ENCODE measurements at places on chromosomes 16 and 17. TPM values are rescaled to one million over a fixed set of nuclear protein-coding genes. Genes with fewer than 3 reads are reported as not detected.
A peak's percentile ranks its signal among the peaks of the same experiment; 100 is the strongest.

Gene KCNH6
- 0.87 TPM for total RNA-seq

Gene CHST4
- not detected for total RNA-seq

Gene CCL17
- total RNA-seq: not detected

- no peak for DNase-seq
- H3K4me3 ChIP-seq: no peak overlapping the region
- H3K27ac ChIP-seq: no peak overlapping the region
- no peaks in the 10 kb centered on the region for H3K27me3 ChIP-seq
These were observed 50.9 kb upstream of the ZNF629 start for GRCh38 chr16:30837904-30838303.

Gene HSD17B1
- total RNA-seq: not detected

- peaks cover 35% of the 10 kb centered on the region for H3K36me3 ChIP-seq
- H3K4me3 ChIP-seq: no peak overlapping the region
- H3K4me1 ChIP-seq: no peaks in the 10 kb centered on the region
- no peaks in the 10 kb centered on the region for H3K27me3 ChIP-seq
These were observed 43.4 kb downstream of the MFSD11 start for GRCh38 chr17:76781056-76781982.

GRCh38 chr17:55344514-55344997, 77.1 kb downstream of the MMD start:
- no peak overlapping the region for H3K4me3 ChIP-seq
- no peaks in the 10 kb centered on the region for H3K27me3 ChIP-seq
- no peak overlapping the region for H3K27ac ChIP-seq
- H3K36me3 ChIP-seq: no peaks in the 10 kb centered on the region

DNA sequence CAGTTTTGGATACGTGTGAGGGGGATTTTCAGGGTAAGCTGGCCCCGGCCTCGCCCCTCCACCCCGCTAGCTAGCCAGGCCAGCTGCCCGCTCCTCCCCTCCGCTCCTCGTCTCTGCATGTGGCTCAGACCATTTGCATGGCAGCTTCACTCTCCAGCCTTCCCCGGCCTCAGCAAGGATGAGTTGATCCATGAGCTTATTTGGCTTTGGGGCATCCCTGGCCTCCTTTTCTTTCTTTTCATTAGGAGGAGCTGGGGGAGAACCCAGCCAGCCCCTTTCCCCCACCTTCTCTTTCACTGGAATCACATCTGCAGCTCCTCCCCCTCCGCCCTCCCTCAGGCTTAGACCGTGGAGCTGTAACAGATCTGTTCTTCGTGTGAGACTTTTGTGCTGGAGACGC, 30.7 kb downstream of the ELAC2 start:
- peaks cover 13% of the 10 kb centered on the region for H3K36me3 ChIP-seq
- peaks cover 5% of the 10 kb centered on the region for H3K4me1 ChIP-seq
- no peaks in the 10 kb centered on the region for H3K27me3 ChIP-seq
- no peak overlapping the region for H3K27ac ChIP-seq

Gene CHRNE
- total RNA-seq: not detected

- DNase-seq: peak; percentile 75
- H3K27ac ChIP-seq: peak overlapping the region; percentile 4
- peaks cover 39% of the 10 kb centered on the region for H3K36me3 ChIP-seq
- no peaks in the 10 kb centered on the region for H3K27me3 ChIP-seq
These were observed 8.5 kb downstream of the NAGPA start for GRCh38 chr16:5025171-5025632.

Gene PRKCB
- 19.7 TPM for total RNA-seq

GRCh38 chr17:31573861-31574260, 182.4 kb downstream of the RAB11FIP4 start:
- H3K27ac ChIP-seq: no peak overlapping the region
- H3K4me3 ChIP-seq: no peak overlapping the region
- no peaks in the 10 kb centered on the region for H3K27me3 ChIP-seq
- no peak for DNase-seq
- H3K36me3 ChIP-seq: peaks cover 10% of the 10 kb centered on the region

Gene DNAH17
- not detected for total RNA-seq

- H3K27me3 ChIP-seq: no peaks in the 10 kb centered on the region
- H3K4me1 ChIP-seq: no peaks in the 10 kb centered on the region
- no peak overlapping the region for H3K27ac ChIP-seq
- H3K4me3 ChIP-seq: no peak overlapping the region
- DNase-seq: no peak
These were observed 987 bp upstream of the SLC4A1 start for GRCh38 chr17:44268709-44269534.

Gene KRT20
- total RNA-seq: 121 TPM

DNA sequence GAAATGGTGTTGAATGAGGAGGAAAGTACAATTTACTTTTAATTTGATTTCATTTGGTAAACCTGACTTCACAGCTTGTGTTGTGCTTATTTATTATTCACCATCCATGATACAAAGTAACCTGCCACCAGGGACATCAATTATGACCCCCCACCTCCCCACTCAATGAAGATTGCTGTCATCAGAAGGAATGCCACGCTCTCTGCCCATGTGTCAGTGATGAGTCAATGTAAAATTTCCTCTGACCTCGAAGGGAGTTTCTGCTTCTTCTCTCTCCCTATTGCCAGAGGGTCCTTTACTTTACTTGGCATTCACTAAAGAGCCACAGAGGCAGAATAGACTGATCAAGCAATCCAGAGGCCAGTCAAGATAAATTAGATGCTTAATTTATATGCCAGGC, 759.7 kb downstream of the CDH11 start:
- DNase-seq: no peak
- no peak overlapping the region for H3K27ac ChIP-seq
- H3K27me3 ChIP-seq: no peaks in the 10 kb centered on the region
- no peak overlapping the region for H3K4me3 ChIP-seq

GRCh38 chr16:85568519-85568918, 44.6 kb upstream of the GSE1 start:
- H3K27ac ChIP-seq: peak overlapping the region; percentile 71
- H3K36me3 ChIP-seq: no peaks in the 10 kb centered on the region
- H3K27me3 ChIP-seq: no peaks in the 10 kb centered on the region
- H3K4me3 ChIP-seq: no peak overlapping the region
- peaks cover 84% of the 10 kb centered on the region for H3K4me1 ChIP-seq
- DNase-seq: peak; percentile 73

GRCh38 chr17:68599552-68600066, 1.6 kb downstream of the FAM20A start:
- H3K27ac ChIP-seq: peak overlapping the region; percentile 92
- H3K4me3 ChIP-seq: peak overlapping the region; percentile 66
- no peaks in the 10 kb centered on the region for H3K36me3 ChIP-seq
- H3K27me3 ChIP-seq: peaks cover 28% of the 10 kb centered on the region

- peaks cover 18% of the 10 kb centered on the region for H3K4me1 ChIP-seq
- no peak overlapping the region for H3K4me3 ChIP-seq
- no peaks in the 10 kb centered on the region for H3K36me3 ChIP-seq
- no peak overlapping the region for H3K27ac ChIP-seq
- H3K27me3 ChIP-seq: no peaks in the 10 kb centered on the region
These were observed 55.9 kb upstream of the PLCG2 start for GRCh38 chr16:81723098-81723723.

Gene HCRT
- not detected for total RNA-seq

DNA sequence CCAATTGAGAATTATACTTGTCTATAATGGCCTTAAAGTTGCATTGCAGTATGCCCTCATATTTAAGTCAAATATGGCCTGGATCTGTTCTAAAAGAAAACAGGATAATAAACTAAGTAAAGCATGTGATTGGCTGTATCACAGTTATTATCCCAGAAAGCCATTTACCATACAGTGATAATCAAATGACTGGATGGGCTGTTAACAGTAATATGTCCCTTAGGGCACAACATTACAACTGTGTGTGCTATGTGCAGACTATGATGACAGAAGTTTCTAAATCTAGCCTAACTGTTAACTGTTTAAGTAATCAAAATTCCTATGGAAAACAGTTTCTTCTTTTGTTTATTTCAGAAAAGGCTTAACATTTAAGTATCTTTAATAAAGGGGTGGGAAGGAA, 145.7 kb downstream of the STXBP4 start:
- peaks cover 7% of the 10 kb centered on the region for H3K4me1 ChIP-seq
- H3K27me3 ChIP-seq: no peaks in the 10 kb centered on the region
- H3K27ac ChIP-seq: no peak overlapping the region
- no peaks in the 10 kb centered on the region for H3K36me3 ChIP-seq

DNA sequence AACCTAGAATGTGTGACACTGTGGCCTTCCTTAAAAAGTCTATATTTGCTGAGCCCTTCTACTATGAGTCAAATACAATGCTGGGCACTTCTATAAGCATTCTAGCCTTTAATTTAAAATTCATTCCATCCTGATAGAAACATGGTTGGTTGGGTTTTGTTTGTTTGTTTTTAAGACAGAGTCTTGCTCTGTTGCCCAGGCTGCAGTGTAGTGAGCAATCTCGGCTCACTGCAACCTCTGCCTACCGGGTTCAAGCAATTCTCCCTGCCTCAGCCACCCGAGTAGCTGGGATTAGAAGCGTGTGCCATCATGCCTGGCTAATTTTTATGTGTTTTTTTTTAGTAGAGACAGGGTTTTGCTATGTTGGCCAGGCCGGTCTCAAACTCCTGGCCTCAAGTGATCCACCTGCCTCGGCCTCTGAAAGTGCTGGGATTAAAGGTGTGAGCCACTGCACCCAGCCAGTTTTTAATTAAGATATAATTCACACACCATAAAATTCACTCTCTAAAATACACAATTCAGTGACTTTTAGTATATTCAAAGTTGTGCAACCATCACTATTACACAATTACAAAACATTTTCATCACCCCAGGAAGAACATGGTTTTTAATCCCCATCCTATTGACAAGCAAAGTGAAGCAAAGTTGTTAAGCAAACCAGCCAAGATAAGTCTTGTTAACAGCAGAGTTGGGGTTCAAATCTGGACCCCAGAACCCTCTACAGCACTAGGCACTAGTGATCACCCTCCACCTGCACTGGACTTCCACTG, 42.8 kb downstream of the CMTM4 start:
- peaks cover 23% of the 10 kb centered on the region for H3K4me1 ChIP-seq
- no peaks in the 10 kb centered on the region for H3K27me3 ChIP-seq
- no peak overlapping the region for H3K27ac ChIP-seq
- DNase-seq: no peak
- H3K36me3 ChIP-seq: no peaks in the 10 kb centered on the region

Gene TBC1D3K
- not detected for total RNA-seq

GRCh38 chr16:27769561-27770255, 219.8 kb downstream of the KATNIP start:
- no peak overlapping the region for H3K27ac ChIP-seq
- no peak for DNase-seq
- H3K4me1 ChIP-seq: no peaks in the 10 kb centered on the region
- H3K4me3 ChIP-seq: no peak overlapping the region

DNA sequence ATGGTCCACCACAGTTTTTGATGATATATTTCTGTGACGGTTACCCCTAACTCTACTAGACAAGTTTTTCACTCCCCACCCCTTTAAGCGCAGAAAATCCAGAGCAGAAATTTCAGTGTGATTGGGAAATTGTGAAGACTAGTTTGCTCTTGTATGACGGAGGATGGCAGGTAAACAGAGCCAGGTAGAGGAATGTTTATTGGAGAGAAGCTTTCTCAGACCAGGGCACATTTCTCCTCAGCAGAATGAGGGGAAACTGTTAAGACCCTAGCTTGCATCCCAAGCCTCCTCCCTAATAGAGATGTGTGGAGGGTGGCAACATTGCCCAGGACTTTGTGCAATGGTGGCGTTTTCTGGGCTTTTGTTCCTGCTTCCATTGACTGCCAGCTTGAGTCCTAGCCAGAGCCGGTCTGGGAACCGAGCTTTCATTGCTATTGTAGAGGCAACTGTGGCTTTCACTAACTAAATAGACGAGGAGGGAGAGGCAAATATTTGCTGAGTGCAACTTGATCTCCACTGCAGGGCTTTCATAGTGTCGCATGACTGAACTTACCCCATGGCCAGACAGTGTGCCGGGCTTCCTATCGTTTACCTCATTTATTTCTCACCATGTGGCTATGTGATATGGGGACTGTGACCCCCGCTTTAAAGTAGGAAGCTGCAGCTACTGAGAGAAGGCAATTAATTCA, 159.6 kb upstream of the MPHOSPH6 start:
- no peaks in the 10 kb centered on the region for H3K27me3 ChIP-seq
- H3K36me3 ChIP-seq: no peaks in the 10 kb centered on the region
- H3K4me3 ChIP-seq: no peak overlapping the region
- peak; percentile 83 for DNase-seq
- H3K27ac ChIP-seq: peak overlapping the region; percentile 66

DNA sequence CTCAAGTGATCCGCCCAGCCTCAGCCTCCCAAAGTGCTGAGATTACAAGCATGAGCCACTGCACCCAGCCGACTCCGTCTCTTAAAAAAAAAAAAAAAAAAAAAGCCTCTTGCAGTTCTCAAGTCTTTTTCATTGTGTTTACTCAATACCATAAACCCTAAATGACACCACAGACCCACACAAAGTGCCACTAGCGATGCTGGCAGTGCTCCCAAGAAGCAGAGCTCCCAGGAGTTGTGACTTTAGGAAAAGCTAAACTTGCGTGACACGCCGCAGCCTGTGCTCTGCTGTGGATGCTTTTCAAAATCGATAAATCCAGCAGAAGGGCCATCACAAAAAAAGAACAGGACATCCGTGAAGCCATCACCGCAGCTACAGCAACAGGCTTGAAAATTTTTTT, 114.7 kb downstream of the ANKRD11 start:
- H3K27me3 ChIP-seq: no peaks in the 10 kb centered on the region
- no peak overlapping the region for H3K27ac ChIP-seq
- no peak overlapping the region for H3K4me3 ChIP-seq
- peaks cover 18% of the 10 kb centered on the region for H3K36me3 ChIP-seq

DNA sequence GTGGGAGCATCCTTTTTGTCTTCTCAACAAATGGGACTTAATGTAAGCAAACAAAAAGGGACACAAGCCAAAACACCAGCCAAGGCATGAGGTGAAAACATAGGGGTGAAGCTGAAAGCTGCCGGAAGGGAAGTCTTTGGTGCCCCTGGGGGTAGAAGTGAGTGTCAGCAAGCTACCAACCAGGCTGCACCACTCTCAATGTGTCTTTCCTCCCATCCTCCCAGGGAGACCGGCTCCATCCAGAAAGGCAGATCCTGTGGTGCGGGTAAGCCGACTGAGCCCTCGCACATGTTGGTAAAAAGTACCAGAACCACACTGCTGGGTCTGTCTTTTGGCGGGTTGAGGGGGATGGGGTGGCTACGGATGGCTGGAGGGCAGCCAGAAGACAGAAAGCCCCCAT, 52.0 kb upstream of the SREBF1 start:
- no peak for DNase-seq
- peaks cover 9% of the 10 kb centered on the region for H3K4me1 ChIP-seq
- H3K4me3 ChIP-seq: no peak overlapping the region
- no peak overlapping the region for H3K27ac ChIP-seq

- H3K27me3 ChIP-seq: no peaks in the 10 kb centered on the region
- peak overlapping the region; percentile 65 for H3K27ac ChIP-seq
- no peak overlapping the region for H3K4me3 ChIP-seq
- peaks cover 13% of the 10 kb centered on the region for H3K4me1 ChIP-seq
- no peak for DNase-seq
These were observed 39.0 kb downstream of the ABCC1 start for GRCh38 chr16:15988268-15989013.

Gene ZNF423
- total RNA-seq: 1.3 TPM

GRCh38 chr17:7499161-7499560, 15.0 kb downstream of the POLR2A start:
- H3K4me3 ChIP-seq: no peak overlapping the region
- H3K27me3 ChIP-seq: no peaks in the 10 kb centered on the region
- no peaks in the 10 kb centered on the region for H3K4me1 ChIP-seq

DNA sequence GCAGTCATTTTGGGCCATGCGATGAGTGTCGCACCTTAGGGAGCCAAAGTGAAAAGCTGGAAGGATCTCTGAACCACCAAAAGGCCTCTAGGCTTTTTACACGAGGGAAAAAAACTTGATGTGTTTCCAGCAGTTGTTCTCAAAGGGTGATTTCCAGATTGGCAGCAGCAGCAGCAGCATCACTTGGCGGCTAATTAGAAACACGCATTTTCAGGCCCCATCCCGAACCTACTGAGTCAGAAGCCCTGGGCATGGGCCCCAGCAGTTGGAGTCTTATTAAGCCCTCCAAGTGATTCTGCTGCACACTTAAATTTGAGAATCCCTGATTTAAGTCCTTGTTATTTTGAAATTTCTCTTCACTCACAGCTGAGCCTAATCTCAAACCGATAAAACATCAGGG, 25.3 kb upstream of the PYY start:
- DNase-seq: no peak
- no peak overlapping the region for H3K4me3 ChIP-seq
- H3K36me3 ChIP-seq: no peaks in the 10 kb centered on the region

Data from stomach (tissue), 19 donors.